Stimulated activated CD4-positive, alpha-beta T cell treated with anti-CD3 and anti-CD28 coated beads, TNF-alpha, amount 100 ng/mL, for 24 hours (primary cell): ENCODE measurements at places on chromosomes 2 and 18.

DNA sequence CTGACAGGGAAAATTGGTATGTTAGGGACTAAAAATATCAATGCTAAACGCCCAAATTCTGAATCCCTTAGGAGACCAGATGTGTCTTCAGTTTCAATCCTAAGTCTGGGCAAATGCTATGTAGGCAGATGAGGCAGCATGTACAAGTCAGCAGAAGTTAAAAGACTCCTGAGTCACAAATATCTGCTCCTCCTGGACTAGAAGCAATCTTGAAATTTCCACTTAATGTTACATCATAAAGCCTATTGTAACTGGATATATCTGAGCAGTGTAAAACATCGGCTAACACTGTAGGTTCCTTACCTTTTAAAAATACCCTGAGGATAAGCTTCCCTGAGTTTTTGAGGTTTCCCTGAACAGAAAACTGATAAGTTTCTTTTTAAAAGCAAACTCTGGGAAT, 1087.6 kb upstream of the PIK3C3 start:
- no peak for DNase-seq

- no peak for DNase-seq
These were observed 657.8 kb upstream of the LINC00305 start for GRCh38 chr18:64806691-64807090.

- DNase-seq = no peak
These were observed 422.2 kb upstream of the MC4R start for GRCh38 chr18:60794802-60795201.

- no peak for DNase-seq
These were observed 43.3 kb downstream of the EIF5B start for GRCh38 chr2:99380376-99381010.

DNA sequence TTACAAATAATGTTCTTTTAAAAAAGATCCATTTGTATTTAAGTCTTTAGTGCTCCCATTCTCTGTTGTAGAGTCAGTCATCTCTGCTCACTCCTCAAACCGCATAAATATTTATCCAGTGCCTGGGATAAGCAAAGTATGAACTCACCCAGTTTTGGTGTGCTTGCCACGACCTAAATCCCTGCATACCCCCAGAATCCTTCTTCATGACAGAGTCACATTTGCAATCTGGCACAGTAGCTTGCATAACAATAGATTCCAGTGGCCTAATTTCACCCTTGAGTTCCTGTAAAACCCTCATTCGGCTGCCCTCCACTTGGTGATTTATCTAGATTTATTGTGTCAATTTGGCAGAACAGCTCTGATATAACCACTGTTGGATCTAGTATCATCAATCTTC, 92.9 kb downstream of the DTNA start:
- no peak for DNase-seq
